ENCODE measurements at places on chromosomes 7 and 10. TPM values are rescaled to one million over a fixed set of nuclear protein-coding genes. Genes with fewer than 3 reads are reported as not detected.

The ATRNL1 gene
- total RNA-seq: 431 TPM

- DNase-seq: no peak
These were observed 236.5 kb downstream of the RELN start for GRCh38 chr7:103752995-103753394.

GRCh38 chr7:155343661-155344121, 46.0 kb downstream of the INSIG1 start:
- no peak for DNase-seq

- no peak for DNase-seq
These were observed 12.4 kb upstream of the STRIP2 start for GRCh38 chr7:129421717-129422250.

The PRPS1L1 gene
- not detected for total RNA-seq

The SCART1 gene
- 3.9 TPM for total RNA-seq

GRCh38 chr7:2947058-2947780, 96.4 kb downstream of the CARD11 start:
- no peak for DNase-seq

The SRRM3 gene
- 1.3 TPM for total RNA-seq

The PILRA gene
- 3.8 TPM for total RNA-seq

GRCh38 chr7:74454021-74454924, 567 bp downstream of the GTF2IRD1 start:
- peak; percentile 45 for DNase-seq

DNA sequence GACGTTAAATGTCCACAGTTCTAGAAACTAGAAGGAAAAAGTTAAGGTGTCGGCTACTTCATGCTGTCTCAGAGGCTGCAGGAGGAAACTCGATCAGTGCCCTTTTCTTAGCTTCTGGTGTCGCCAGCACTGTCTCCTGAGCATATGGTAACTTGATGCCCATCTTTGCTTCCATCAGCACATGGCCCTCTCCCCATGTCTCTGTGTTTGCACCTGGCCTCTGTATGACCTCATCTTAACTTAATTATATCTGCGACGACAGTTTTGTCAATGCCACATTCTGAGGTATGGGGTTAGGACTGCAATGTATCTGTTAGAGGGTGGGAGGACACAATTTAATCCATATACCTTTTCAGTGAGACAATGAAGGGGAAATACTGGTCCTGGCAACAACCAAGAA, 449.9 kb downstream of the POM121L12 start:
- DNase-seq: no peak

The SFTPD gene
- 0.97 TPM for total RNA-seq

The PLPP4 gene
- not detected for total RNA-seq

- no peak for DNase-seq
These were observed 219.2 kb downstream of the ETV1 start for GRCh38 chr7:13770305-13770704.

DNA sequence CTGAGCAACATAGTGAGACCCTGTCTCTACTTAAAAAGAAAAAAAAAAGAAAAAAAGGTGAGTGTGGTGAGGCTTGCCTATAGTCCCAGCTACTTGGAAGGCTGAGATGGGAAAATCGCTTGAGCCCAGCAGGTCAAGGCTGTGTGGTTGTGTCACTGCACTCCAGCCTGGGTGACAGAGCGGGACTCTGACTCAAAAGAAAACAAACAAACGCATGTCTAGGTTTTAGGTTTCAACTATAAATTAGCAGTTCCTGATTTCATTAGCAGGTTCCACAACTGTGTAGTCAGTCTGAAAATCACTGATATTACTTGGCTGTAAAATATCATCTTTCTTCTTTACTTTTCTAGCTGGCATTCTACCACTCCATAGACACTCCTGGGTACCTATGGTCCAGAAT, 155.7 kb upstream of the HGF start:
- DNase-seq: no peak

GRCh38 chr7:43905956-43906330, 453 bp downstream of the URGCP start:
- DNase-seq: peak; percentile 25

GRCh38 chr10:1195828-1196227, 139.6 kb downstream of the WDR37 start:
- DNase-seq: no peak

DNA sequence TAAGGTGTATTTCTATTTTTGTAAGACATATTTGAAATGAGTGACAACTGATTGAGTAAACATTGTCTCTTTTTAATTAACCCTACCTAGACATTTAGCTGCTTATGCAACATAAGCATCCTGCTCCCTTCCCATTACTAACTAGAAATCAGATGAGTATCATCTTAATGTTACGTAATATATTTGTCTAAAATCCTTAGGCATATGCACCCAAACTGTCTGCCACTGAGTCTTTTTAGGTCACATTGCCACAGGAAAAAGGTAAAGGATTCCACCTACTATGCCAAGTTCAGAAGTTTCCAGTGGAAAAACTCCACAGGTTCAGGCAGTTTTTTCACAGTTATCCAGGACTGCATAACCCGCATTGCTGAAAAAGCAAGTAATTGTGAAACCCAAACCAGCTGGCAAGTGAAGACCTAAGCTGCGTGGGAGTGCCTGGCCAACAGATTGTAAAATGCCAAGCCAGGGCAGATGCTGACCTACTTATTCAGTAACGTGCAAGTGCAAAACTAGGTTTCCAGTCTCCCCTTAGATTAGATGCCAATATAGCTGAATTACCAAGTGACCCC, 983.7 kb downstream of the GATA3 start:
- DNase-seq: no peak

DNA sequence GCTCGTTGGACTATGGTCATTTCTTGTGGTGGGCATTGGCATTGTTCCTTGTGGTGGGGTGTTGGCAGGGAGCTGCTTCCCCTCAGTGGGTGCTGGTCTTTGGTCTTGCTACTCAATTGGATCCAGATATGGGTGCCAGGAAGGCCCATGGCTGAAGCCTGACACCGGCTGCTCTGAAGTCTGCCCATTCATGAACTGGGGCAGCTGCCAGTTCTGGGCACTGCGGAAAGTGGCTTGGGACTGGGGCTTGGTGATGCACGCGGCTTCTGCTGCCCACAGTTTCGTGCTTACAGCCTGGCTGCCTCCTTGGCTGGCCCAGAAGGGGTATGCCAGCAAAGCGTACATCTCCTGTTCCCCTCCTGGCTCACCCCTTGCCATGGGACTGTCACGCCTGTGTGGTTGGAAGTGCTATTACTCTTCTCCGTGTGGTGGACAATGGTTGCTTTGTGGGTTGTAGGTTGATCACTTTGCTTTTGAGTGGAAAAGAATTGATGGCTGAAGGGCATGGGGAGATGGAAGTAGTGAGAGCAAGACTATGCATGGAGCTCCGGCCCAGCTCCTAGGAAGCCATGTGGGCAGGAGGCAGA, 54.7 kb downstream of the ADAMTS14 start:
- DNase-seq: no peak

The NKX1-2 gene
- not detected for total RNA-seq

The CASD1 gene
- total RNA-seq: 8.5 TPM

DNA sequence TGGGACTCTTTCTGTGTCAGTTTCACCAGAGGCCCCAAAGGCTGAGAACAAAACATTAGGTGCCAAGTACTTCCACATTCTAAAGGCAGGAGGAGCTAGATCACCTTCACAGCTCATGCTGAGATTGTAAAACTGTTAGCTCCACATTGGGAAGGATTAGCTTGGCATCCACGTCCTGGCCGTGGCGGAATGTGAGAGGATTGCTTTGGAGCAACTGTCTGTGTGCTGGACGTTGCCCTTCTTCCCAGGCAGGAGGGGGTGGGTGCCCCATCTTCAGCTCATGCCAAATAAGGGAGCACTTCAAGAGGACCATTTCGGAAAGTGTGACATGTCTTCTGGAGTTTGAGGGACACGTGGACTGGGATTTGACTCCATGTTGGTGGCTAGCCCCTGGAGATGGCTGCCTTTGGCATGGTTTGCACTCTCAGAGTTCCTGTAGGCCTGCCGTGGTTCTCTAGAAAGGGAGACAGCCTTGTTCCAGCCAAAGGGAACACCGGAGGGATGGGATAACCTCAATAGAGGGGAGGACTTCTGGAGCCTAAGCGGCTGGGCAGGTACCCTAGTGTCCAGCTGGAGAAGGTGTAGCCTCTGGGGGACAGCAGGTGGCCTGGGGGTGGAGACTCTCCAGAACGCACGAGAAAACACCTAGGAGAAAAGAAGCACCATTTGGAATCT, 19.9 kb upstream of the FMC1 start:
- no peak for DNase-seq

The CDCA7L gene
- total RNA-seq: 19.7 TPM

DNA sequence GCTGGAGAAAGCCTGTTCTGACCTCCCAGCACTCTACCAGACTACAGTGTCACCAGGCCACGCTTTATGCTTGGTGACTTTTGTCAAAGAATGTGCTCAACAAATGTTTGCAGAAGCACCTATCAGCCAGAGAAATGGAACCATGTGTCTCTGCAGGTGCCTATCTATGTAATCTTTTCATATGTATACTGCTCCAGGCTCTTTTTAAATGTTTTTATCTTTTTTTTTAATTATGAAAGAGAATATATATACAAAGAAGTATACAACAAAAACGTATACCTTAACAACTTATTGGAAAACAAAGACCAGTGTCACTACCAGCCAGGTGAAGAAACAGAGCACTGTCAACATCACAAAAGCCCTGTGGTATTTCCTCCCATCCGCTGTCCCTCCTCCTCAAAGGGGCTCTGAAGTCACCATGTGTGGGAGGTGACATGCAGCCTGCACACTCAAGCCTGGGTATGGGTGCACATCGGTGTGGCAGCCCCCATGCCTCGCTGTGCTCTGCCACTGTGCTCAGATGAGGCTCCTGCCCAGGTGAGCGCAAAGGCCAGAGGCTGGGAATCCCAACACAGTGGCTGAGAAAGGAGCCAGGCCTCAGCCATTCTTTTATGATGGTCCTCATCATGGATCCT, 120.6 kb downstream of the CLEC2L start:
- no peak for DNase-seq

- DNase-seq: no peak
These were observed 15.9 kb upstream of the STOX1 start for GRCh38 chr10:68811314-68812009.

The C10orf53 gene
- total RNA-seq: not detected

The ACSL5 gene
- 7.4 TPM for total RNA-seq

The SEMA3E gene
- 0.77 TPM for total RNA-seq

The CAMK2G gene
- 45.9 TPM for total RNA-seq

GRCh38 chr7:46127814-46128213, 206.7 kb upstream of the IGFBP3 start:
- no peak for DNase-seq

DNA sequence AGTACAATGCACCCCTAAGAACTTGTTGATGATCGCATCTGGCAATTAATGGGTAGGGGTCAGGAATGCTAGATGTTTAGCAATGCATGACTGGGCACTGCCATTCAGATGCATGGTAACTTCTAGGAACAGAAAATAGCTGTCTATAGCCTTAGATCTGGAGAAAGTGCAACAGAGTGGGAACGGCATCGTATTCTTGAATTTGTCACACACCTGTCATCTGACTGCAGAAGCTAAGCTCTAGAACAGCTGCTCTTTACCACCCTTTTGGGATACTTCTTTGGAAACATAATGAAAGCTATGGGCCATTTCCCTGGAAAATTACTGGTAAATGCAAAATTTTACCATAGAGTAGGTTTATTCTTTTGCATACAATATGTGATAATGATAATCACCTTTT, 118.1 kb downstream of the SLC25A13 start:
- DNase-seq: no peak

The IKZF1 gene
- 828 TPM for total RNA-seq

DNA sequence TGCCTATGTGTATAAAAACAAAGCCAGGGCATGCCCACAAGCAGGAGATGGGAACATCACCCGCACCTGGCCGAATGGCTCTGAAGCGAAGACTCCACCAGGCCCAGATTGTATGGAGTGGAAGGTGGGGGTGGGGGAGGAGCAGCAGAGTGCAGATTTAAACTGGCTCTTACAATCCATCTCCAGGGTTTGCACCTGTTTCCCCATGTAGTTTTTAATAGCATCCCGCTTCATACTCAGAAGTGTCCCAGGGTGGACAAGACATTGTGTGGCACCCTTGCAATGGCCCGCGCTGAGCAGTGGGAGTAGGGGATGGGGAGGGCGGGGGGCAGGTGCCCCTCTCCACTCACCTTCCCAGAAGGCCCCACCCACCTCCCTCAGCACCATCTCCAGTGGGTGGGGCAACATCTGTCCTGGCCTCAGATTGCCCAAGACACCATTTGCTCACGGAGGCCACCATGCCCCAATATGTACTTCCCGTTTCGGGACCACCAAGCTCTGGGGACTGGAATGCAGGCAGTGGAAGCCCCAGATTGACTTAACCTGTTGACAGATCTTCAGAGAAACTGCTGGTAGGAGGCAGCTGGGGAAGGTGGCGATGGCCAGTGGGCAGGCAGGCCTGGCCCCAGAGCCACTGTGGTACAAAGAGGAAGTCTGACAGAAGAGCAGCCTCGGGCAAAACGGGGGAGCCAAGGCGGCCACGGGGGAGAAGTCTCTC, 23.0 kb downstream of the VSIR start:
- no peak for DNase-seq

DNA sequence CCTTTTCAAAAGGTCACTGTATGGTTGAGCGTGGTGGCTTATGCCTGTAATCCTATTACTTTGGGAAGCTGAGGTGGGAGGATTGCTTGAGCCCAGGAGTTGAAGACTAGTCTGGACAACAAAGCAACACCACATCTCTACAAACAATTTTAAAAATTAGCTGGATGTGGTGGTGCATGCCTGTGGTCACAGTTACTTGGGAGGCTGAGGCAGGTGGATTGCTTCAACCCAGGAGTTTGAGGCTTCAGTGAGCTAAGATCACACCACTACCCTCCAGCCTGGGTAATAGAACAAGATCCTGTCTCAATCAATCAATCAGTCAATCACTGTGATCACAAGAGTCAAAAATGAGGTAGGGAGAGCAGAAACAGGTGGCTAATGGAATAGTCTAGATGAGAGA, 97.0 kb downstream of the SUGCT start:
- no peak for DNase-seq

The NEUROD6 gene
- not detected for total RNA-seq

The FAM180A gene
- total RNA-seq: not detected

The AKR1C3 gene
- total RNA-seq: 35.6 TPM

GRCh38 chr10:33046792-33047191, 88.8 kb upstream of the ITGB1 start:
- DNase-seq: no peak
